CD14-positive monocyte (primary cell): ENCODE measurements at places on chromosomes 2 and 18. TPM values are rescaled to one million over a fixed set of nuclear protein-coding genes. Genes with fewer than 3 reads are reported as not detected.

The TRIM43 gene
- not detected for polyA plus RNA-seq

The SH3BP4 gene
- polyA plus RNA-seq, result 1.6 TPM

The MARCHF7 gene
- 102 TPM for polyA plus RNA-seq

The SAG gene
- polyA plus RNA-seq, result 0.87 TPM

The VWA3B gene
- not detected in 2 replicates for polyA plus RNA-seq

GRCh38 chr2:168995744-168996143 is 35.4 kb downstream of the ABCB11 start:
- no peak for DNase-seq

- DNase-seq, result no peak
Observed at GRCh38 chr18:49725809-49726674, 87.3 kb downstream of the ACAA2 start.

DNA sequence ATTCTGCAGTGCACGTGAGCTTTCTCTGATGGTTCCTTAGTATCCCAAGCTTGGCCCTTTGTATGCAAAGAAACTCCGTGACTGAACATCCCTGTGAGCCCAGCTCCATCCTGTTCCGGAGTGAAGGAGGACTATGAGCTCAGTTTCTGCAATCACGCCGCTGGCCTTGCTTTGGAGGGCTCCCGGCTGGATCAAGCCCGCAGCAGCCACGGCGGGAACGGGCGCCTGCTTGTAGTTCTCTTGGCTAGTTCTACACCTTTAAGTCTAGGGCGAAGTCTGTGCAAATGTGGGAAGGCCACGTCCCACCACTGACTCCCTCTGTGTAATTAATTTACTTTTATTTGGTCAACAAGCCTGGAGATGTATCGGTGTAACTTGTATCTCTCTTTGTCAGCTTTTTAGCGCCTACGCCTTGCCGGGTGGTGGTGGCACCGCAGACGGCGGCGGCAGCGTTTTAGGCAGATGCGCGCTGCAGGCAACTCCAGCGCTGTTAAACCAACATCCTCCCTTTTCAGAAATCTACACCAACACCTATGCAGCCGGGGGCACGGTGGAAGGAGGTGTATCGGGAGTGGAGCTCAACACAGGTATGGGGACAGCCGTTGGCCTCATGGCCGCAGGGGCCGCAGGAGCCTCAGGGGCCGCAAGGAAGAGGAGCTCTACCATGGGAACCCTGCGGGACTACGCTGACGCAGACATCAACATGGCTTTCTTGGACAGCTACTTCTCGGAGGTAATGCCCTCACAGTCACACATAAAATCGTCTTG is 34.3 kb downstream of the DSG4 start:
- no peak for DNase-seq

- no peak for DNase-seq
Observed at GRCh38 chr2:111903930-111904439, 5.6 kb downstream of the MERTK start.

GRCh38 chr18:31760695-31761094 is at the start of gene SLC25A52:
Gene SLC25A52 (minus strand): TSS chr18:31760880. CDS start chr18:31760661, 219 bp downstream.
- no peak for DNase-seq

DNA sequence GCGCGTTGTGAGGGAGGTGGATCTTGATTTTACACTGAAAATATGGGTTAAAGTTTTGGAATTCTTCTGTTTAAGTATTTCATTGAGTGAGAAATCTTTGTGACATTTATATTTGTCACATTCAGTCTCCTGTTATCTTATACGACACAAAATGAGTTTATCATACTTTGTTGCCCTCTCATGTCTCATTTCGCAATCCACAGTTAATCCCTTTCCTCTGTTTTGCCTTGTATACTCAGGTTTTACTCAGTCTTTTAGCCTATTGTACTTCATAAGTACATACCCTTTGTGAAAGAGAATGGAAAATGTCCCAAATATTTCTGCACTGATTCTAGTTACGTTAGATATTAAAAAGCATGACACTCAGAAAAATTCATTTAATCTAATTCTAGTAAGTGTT is 142.7 kb downstream of the ATP9B start:
- no peak for DNase-seq

GRCh38 chr2:222904557-222905258 is 43.9 kb downstream of the ACSL3 start:
- DNase-seq, result no peak

- DNase-seq, result no peak
Observed at GRCh38 chr2:109300582-109300981, 171.6 kb downstream of the SH3RF3 start.
